PC-9 (cell line): ENCODE measurements at places on chromosomes 3 and 15. TPM values are rescaled to one million over a fixed set of nuclear protein-coding genes. Genes with fewer than 3 reads are reported as not detected.

SHC4 gene
- 0.18 and 0.44 TPM in 2 replicates for total RNA-seq

FXR1 gene
- 236 and 288 TPM in 2 replicates for total RNA-seq

ANKRD63 gene
- not detected in 2 replicates for total RNA-seq

CCR3 gene
- 1.7 and 3.1 TPM in 2 replicates for total RNA-seq

HHATL gene
- total RNA-seq: not detected in 2 replicates

ATP13A5 gene
- total RNA-seq: not detected in 2 replicates

GOLGA8J gene
- total RNA-seq: not detected in 2 replicates

ANKUB1 gene
- total RNA-seq: not detected in 2 replicates
